SK-N-MC (cell line): ENCODE measurements at places on chromosomes 7 and 10.

DNA sequence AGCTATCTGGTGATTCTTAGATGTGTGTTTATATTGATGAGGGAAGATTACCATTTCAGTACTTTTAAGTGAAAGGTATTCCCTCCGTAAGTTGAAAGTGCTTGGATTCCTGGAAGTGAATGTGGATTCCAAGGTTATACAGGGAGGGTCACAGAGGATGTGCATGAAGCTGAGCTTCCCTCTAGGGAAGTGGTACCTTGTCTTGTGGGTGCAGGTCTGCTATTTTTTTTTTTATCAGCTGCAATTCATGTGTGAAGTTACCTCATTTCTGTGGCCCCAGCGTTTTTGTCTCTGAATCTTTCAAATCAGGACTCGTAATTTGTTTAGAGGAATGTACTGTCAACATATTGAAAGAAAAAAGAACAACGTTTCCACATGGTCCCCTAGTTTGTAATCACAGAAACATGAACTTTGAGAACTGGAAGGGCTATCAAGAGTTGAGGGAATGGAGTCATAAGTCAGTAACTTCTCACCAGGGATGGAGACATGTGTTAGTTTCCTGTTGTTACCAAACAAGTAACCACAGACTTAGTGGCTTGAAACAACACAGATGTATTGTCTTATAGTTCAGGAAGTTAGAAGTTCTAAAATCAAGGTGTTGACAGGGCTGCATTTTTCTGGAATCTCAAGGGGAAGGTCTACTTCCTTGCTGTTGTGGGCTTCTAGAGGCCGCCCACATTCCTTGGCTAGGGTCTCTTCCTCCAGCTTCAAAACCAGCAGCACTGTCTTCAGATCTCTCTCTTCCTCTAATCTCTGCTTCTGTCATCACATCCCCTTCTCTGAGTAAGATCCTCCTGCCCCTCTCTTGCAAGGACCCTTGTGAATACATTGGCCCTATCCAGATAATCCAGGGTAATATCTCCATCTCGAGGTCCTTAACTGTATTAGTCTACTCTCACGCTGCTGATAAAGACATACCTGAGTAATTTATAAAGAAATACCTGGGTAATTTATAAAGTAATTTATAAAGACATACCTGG, 64.4 kb downstream of the RAB18 start:
- DNase-seq = no peak

DNA sequence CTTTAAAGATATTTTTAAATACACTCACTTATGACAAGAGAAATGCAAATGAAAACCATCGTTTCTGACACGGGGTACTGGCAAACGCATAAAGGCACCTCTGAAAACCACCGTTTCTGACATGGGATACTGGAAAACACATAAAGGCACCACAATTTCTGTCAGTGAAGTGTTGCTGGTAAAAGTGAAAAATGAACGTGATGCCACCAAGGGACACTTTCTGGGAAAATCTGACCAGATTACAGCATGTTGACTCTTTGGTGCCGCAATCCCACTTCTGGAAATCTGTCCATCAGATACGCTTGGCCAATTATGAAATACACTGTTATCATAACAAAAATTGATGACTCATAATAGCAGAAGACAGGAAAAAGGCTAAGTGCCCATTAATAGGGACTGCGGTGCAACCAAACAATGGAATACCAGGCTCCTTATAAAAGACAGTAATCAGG, 131.7 kb downstream of the ZMYND11 start:
- no peak for DNase-seq

GRCh38 chr7:140670343-140670935, 2.3 kb upstream of the ADCK2 start:
- DNase-seq = no peak

DNA sequence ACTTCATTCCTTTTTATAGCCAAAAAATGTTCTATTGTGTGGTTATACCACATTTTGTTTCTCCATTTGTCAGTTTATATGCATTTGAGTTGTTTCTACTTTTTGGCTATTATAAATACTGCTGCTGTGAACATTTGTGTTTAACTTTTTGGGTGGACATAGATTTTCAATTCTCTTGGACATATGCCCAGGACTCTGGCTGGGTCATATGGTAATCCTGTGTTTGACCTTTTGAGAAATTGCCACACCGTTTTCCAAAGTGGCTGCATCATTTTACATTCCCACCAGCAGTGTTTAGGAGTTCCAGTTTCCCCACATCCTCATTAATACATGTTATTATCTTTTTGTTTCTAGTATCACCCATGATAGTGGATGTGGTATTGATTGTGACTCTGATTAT, 39.4 kb downstream of the CSGALNACT2 start:
- DNase-seq = no peak

DNA sequence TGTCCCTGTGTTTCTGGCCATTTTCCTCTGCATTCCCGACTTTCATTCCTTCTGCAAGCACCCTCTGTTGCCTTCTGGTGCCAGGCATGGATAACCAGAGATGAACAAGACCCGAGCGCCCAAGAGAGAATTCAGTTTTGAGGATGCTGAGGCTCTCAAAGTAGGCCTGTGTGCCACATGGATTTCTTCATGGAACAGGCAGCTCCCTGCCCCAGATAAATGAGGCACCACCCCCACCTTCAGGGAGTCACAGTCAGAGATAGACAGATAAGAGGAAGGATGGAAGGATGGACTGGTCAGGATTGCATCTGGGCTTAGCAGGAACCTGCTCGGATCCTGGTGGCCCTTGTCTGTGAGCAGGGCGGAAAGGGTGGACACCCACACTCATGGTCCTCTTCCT, 49.4 kb downstream of the ADCYAP1R1 start:
- DNase-seq = no peak

DNA sequence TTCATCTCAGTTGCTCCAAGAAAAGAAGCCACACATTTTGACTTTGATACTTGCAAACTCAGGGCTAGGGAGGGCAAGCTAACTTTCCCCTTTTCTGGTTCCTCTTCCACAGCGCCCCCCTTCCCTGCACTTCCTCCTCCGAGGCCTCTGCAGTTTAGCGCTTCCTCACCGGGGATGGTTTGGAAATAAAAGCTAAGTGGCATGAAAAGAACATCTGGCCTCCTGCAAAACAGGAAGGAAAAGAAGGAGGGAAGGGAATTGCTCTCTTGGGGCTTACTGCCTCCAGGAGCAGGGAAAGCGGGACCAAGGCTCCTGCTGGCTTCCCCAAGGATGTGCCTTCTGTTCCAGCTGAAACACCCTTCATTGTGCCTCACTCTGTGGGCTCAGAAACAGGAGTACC, 42.3 kb downstream of the PRKCQ start:
- no peak for DNase-seq

GRCh38 chr10:121522831-121523230, 75.4 kb downstream of the FGFR2 start:
- no peak for DNase-seq

DNA sequence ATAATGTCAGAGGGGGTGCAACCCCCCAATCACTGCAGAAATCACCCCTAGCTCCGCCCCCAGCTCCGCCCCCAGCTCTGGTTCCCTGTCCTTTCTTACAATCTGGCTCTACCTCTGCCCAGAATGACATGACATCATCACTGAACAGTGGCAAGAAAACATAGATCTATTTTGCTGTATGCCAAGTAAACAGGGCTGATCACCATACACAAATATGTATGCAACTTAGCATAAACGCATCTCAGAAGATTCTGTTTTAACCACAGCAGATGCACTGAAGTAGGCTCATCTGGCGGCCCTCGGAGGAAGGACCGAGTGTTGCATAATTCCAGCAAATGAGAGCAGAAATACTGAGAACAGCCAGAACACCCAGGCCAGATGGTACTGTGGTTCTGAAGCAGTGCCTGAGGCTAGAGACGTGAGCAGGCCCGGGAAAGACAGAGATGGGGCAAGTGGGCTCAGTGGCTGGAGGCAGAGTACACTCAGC, 293.3 kb upstream of the KLF14 start:
- peak; percentile 87 for DNase-seq
